ENCODE measurements at places on chromosomes 6 and 20. TPM values are rescaled to one million over a fixed set of nuclear protein-coding genes. Genes with fewer than 3 reads are reported as not detected.

LCA5 gene
- total RNA-seq, result 0.26 TPM

TMX4 gene
- 18.2 TPM for total RNA-seq

FAM217A gene
- total RNA-seq, result not detected

DEFB116 gene
- not detected for total RNA-seq

GPR6 gene
- not detected for total RNA-seq

GPR63 gene
- total RNA-seq, result 3.8 TPM

NINL gene
- total RNA-seq, result 0.29 TPM

IMPG1 gene
- not detected for total RNA-seq

CST8 gene
- total RNA-seq, result not detected

LHFPL5 gene
- total RNA-seq, result not detected

- DNase-seq, result no peak
Measured at GRCh38 chr6:41770381-41771057, 9.2 kb downstream of the FRS3 start.

DNA sequence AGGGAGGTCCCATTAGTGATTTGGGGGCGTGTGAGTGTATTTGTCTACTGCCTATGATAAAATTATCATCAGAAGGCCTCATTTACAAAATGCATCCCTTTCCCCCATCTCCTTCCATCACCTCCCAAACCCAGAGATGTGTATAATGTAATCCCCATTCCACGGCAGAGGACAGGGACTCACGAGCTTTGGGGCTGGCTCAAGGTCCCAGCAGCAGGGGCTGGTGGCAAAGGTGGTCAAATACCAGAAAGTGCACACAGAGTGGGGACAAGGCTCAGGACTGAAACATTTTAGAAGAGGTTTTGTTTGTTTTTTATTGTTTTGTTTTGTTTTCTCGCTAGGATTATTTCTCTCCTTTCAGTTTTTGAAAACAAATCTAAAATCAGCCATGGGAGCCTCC is 68.5 kb upstream of the TOP1 start:
- no peak for DNase-seq

- DNase-seq, result no peak
Measured at GRCh38 chr6:34538581-34538980, 17.5 kb downstream of the SPDEF start.

DNA sequence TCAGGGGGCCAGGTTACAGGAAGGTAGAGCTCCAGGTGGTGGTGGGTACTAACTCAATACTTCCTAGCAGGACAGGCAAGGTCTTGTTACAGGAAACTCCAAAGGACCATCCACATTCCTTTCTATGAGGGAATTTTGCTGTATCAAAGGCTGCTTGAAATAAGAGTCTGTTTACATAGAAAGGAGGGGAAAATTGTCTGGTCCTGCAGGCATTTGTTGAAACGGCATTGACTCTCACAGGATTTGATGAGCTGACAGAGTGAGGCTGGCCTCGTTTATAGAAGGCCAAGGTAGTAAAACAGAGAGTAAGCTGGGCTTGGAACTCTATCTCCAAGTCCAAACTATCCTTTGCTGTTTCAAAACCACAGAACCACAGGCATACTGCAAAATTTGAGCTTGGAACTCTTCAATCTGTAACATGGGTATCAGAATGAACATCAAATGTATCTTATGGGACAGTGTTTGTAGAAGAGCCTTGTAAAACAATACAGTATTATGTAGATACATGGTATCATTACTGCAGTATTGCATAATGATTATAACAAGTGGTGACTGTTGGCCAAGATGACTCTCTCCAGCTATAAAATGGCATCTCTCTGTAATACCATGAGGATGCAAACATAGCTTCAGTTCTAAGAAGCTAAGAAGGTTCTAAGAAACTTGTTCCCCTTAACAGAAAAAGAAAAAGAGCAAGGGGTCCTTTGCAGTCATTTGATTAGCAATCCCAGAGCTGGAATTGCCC is 61.5 kb downstream of the TRAM2 start:
- DNase-seq, result no peak

- no peak for DNase-seq
Measured at GRCh38 chr6:169804427-169804826, 53.0 kb downstream of the ERMARD start.

DNA sequence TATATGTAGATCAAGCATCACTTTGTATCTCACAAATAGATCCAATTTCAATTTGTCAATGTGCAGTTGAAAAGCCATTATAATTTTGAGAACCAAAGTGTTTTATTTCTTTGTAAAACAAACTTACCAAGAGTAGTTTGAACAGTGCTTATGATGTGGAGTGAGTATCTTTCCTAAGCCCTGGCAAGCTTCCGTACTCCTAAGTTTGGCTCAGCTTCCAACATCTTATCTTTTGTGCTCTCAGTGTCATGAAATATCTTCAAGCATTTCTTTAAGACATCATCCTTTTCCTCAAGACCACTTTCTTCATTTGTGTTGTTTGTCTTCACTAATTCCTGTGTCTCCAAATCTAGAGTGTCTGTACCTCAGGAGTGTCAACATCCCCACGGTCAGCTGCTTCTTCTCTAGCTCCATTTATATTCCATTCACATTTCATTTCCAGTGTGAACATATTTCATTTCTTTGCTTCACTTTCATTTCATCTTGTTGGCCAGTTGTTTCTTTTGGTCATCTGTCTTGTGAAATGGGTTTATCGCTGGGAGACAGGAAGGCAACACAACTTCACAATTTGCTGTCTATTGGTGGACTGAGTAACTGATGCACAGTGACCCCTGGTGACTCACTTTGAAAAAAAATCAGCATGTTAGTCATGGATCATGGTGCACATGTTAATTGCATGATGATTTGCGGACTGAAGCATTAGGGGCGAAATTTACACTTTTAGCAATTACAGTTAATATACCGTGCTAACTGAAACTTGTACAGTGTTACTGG is 36.9 kb downstream of the SLC24A3 start:
- no peak for DNase-seq

GRCh38 chr6:42771741-42772100 is 10.1 kb upstream of the BICRAL start:
- DNase-seq, result no peak

DNA sequence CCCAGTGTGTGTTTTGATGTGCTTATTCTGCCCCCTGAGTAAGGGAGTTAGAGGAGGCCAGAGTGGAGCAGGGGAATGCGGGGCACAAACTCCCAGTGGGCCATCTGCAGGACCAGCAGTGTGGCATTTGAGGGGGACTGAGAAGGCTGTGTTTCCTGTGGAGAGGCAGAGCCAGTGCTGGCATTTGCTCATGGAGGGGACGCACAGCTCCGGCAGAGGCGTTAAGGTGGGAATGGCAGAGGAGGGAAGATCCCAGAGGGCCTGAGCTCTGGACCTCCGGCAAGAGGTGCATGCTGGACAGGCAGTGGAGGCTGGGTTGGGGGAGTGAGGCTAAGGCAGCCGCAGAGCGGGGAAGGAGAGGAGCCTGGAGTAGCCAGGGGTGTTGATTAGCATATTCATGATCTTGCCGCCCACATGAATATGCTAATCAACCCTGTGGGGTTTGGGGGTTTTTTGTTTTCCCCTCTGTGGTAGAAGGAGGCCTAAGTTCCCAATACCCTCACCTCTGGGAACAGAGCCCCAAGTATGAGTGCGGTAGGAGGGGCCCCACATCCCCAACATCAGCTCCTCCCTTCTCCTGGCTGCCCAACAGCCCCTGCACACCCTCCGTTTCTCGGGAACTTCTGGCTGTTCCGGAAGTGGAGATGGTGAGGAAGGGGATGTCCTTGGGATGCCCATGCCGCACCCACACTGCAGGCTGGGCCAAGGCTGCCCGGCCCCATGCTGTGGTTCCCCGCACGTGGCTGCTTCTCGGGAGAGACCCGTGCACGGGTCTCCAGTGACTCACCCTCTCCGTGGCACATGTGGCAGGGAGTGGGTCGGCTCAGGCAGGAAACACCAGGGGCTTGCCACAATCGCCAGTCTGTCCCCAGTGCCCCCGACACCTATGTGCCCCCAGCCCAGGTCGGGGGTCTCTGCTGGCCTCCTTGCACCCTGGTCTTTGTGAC is 33.8 kb downstream of the DLGAP4 start:
- DNase-seq, result no peak

DNA sequence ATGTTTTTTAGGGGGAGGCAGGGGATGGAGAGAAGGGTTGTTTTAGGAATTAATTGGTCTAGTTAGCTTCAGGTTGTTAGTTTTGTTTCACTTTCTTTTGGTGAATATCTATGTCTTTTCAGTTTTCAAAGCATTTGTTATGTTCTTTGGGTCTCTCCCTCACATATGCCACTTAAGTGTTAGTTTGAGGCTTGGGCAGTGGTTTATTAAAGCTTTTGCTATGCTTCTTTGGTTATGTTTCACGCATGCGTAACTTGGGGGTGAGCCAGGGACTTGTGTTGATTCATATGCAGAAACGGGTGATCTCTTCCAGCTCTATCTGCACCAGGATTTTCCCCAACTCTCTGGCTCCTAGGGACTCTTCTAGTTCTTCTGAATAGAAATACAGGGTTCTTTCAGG is 11.4 kb upstream of the MMS22L start:
- DNase-seq, result peak; percentile 38

DNA sequence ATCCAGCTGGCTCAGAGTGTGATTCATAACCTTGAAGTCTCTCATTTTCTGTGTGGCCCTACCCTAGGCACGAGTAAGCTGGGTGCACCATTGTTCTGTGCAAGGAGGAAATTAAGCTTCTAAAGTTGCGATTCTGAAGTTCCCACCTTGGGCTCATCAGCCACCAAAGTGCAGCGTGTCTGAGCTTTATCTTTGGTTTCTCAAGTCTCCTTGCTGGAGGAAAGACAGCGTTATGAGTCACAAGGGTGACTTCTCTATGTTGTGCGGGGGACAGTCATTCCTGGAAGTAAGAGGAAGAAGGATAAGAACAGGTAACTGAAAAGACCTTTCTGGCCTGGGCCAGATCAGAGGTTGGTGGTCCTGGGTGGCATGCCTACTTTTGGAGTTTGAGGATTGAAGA is 16.8 kb downstream of the MRAP2 start:
- DNase-seq, result no peak

DNA sequence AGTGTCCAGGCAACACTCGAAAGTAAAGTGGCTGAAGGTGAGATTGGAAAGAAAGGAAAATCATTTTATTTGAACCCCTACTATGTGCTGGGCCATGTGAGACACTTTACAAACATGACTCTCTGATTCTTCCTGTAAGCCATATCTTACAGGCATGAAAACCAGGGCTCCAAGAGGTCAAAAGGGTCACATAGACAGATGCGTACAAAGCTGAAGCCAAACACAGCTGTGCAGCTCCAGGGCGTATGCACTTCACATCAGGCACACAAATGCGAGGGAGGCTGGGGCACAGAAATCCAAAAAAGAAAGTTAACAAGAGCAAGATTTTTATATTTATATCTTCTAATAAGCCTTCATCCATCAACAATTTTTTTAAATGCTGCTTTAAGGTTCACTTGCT is 176.5 kb downstream of the PHACTR1 start:
- no peak for DNase-seq

DNA sequence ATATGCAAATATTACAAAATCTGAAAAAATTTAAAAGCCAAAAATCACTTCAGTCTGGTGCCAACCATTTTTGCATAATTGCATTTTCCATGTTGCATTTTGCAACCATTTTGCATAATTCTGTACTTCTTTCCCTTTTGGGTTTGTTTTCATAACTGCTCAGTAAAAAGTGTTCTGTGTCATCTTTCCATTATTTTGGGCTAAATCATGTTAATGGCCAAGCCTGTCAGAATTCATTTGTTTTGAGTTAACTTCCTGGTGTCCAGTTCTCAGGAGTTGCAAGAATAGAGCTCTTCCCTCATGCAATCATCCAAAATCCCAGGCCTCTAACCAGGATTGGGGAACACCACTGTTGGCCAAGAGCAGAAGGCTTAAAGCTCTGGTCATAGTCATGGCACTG is 133.6 kb downstream of the MTHFD1L start:
- no peak for DNase-seq

- DNase-seq, result no peak
Measured at GRCh38 chr6:32972353-32973143, 4.2 kb downstream of the BRD2 start.

- DNase-seq, result no peak
Measured at GRCh38 chr6:66396145-66396544, 689.1 kb upstream of the EYS start.

- DNase-seq, result no peak
Measured at GRCh38 chr20:35883778-35884540, 70.3 kb downstream of the SCAND1 start.

DNA sequence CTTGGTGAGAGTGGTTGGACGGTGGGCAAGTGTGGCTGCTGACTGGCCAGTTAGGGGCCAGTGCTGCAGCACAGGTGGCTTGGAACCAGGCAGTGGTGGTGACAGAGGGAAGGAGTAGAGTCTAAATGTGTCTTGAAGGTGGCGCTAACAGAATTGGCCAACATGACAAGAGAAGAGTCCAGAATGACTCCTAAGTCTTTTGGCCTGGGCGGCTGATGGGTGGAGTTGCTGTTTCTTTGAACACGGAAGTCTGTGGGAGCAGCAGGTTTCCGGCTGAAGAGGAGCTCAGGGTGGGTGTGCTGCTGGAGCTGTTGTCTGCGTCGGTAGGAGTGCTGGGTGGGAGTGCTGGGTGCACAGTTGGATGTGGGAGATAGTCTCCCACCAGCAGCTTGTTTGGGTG is 10.1 kb downstream of the LSM14B start:
- DNase-seq, result no peak

DNA sequence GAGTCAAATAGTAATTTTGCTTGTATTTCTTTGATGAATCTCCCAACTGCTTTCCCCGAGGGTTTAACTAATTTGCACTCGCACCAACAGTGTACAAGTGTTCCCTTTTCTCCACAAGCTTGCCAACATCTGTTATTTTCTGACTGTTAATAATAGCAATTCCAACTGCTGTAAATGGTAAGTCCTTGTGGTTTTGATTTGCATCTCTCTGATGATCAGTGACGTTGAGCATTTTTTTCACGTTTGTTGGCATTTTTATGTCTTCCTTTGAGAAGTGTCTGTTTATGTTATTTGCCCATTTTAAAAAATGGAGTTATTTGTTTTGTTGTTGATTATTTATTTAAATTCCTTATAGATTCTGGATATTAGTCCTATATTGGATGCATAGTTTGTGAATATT is 399.8 kb upstream of the MAN1A1 start:
- DNase-seq, result no peak

DNA sequence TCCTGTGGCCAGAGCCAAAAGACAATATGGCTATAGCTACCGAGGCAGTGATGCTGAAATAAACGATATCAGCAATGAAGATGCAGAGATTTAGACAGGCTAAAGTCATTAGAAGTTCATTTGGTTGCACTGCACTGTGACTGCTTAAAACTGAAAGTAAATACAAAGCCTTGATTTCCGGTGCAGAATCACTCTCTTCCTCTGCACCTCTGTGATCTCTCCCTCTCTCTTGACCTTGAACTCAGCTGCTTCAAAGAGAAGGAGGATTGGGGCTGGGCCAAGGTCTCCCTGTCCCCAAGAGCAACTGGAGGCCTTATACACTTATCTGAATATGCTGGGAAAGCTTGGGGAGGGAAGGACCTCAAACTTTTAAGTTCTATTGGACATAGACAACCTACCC is 34.6 kb upstream of the SPACA1 start:
- no peak for DNase-seq
